ENCODE measurements at places on chromosomes 7 and 10.

DNA sequence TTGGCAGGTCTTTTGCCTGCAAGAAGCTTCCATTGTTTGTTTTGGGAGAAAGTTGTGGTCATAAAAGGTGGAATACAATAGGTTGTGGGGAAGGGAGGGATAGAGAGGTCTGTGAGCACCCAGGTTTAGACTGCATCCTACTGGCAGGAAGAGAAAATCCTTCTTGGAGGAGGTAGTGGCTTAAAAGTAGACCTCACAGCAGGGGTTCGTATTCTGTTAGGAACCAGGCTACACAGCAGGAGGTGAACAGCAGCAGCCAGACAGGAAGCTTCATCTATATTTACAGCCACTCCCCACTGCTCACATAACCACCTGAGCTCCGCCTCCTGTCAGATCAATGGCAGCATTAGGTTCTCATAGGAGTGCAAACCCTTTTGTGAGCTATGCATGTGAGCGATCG, 245.3 kb downstream of the NSUN6 start:
- no peaks in the 10 kb centered on the region for H3K27me3 ChIP-seq
- DNase-seq = no peak
- H3K4me1 ChIP-seq = no peaks in the 10 kb centered on the region
- H3K4me3 ChIP-seq = no peak overlapping the region
- no peak overlapping the region for H3K27ac ChIP-seq
- H3K36me3 ChIP-seq = no peaks in the 10 kb centered on the region

DNA sequence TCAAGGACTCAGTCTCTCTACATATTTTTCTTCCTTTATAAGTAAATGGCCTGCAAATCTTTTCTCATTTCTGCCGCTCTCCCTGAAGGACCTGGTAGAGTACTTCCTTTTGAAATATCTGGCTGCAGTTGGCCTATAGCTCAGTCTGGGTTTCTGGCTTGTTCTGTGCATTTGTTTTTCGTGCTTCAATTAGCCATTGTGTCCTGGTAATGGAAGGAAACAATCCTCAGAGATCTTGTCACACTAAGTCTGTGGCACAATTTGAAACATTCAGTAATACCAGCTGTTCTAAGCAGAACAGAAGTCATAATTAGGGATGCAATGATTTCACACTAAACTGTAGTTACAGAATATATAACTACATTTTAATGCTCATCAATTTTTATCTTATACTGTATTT, 545.0 kb downstream of the NRG3 start:
- no peaks in the 10 kb centered on the region for H3K27me3 ChIP-seq
- H3K4me1 ChIP-seq = no peaks in the 10 kb centered on the region
- no peak overlapping the region for H3K27ac ChIP-seq
- no peak overlapping the region for H3K4me3 ChIP-seq

- H3K4me1 ChIP-seq = no peaks in the 10 kb centered on the region
- no peak for DNase-seq
- H3K27me3 ChIP-seq = no peaks in the 10 kb centered on the region
- H3K36me3 ChIP-seq = no peaks in the 10 kb centered on the region
- H3K27ac ChIP-seq = no peak overlapping the region
Measured at GRCh38 chr7:81482600-81483186, 287.2 kb downstream of the HGF start.

- no peak for DNase-seq
- H3K4me1 ChIP-seq = no peaks in the 10 kb centered on the region
- no peak overlapping the region for H3K27ac ChIP-seq
- H3K4me3 ChIP-seq = no peak overlapping the region
Measured at GRCh38 chr7:132730105-132730504, 153.8 kb upstream of the PLXNA4 start.

- H3K36me3 ChIP-seq = no peaks in the 10 kb centered on the region
- no peak overlapping the region for H3K27ac ChIP-seq
Measured at GRCh38 chr7:129493555-129493954, 8.8 kb upstream of the SMKR1 start.

- H3K4me3 ChIP-seq = peak within 1 kb of the TSS; percentile 30
- H3K27me3 ChIP-seq = no peaks in the 10 kb centered on the region
- no peak within 1 kb of the TSS for H3K27ac ChIP-seq
- no peaks in the 10 kb centered on the region for H3K36me3 ChIP-seq
- no peaks in the 10 kb centered on the region for H3K4me1 ChIP-seq
- peak; percentile 84 for DNase-seq
Measured at GRCh38 chr10:7410862-7411670, at the start of gene SFMBT2. Gene SFMBT2 (minus strand): TSS chr10:7411034. CDS start chr10:7381898, 29,136 bp downstream.

DNA sequence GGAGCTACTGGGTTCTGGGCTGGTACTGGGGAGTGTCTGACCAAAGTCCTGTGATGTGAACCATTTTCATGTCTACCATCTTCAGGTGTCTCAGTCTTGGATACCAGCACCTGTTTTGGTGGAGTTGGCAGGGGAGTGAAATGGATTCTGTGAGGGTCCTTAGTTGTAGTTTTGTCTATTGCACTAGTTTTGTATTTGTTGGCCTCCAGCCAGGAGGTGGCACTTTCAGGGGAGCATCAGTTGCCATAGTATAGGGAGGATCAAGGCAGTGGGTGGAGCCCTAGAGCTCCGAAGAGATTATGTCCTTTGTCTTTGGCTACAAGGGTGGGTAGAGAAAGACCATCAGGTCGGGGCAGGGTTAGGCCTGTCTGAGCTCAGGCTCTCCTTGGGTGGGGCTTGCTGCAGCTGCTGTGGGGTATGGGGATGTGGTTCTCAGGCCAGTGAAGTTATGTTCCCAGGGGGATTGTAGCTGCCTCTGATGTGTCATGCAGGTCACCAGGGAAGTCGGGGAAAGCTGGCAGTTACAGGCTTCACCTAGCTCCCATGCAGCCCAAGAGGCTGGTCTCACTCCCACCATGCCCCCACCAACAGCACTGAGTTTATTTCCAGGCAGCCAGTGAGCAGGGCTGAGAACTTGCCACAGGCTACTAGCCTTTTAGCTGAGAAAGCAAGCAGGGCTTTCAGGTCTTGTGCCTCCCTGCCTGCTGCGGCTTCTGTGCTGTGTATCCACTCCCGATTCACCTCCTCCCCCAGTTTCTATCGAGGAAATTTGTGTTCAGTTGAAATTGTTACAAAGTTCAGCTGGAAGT, 153.1 kb downstream of the ZNF365 start:
- no peak overlapping the region for H3K4me3 ChIP-seq
- H3K4me1 ChIP-seq = no peaks in the 10 kb centered on the region
- H3K36me3 ChIP-seq = no peaks in the 10 kb centered on the region
- H3K27me3 ChIP-seq = no peaks in the 10 kb centered on the region

GRCh38 chr10:58372607-58373441, 12.4 kb upstream of the TFAM start:
- no peak overlapping the region for H3K27ac ChIP-seq
- H3K27me3 ChIP-seq = no peaks in the 10 kb centered on the region

DNA sequence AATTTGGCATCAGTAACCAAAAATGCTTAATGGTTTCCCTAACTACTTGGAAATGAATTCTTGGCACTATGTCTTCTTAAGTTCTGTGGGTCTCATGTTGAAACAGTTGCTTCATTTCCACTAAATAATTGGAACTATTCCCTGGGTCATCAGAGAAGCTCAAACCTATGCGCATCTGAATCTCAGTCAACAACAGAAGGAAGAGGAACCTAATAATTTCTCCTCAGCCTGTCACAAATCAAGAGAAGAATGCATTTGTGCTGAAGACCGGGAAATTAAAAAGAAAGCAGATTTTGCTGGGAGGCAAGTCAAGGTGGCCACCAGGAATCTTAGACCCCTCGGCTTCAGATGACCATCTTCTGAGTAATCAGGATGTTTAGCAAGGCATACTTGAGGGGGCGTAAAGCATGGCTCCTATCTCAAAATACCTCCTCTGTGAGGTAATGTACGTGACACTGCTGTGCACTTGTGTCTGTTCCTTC, 41.4 kb downstream of the TOMM7 start:
- no peak for DNase-seq
- no peaks in the 10 kb centered on the region for H3K27me3 ChIP-seq
- H3K27ac ChIP-seq = no peak overlapping the region
- H3K36me3 ChIP-seq = no peaks in the 10 kb centered on the region
- no peaks in the 10 kb centered on the region for H3K4me1 ChIP-seq
- H3K4me3 ChIP-seq = no peak overlapping the region

- no peaks in the 10 kb centered on the region for H3K4me1 ChIP-seq
- H3K27ac ChIP-seq = no peak overlapping the region
- no peaks in the 10 kb centered on the region for H3K27me3 ChIP-seq
- H3K36me3 ChIP-seq = no peaks in the 10 kb centered on the region
Measured at GRCh38 chr10:71494980-71495381, 98.3 kb downstream of the CDH23 start.

- H3K36me3 ChIP-seq = no peaks in the 10 kb centered on the region
- no peak for DNase-seq
- peak overlapping the region; percentile 0 for H3K27ac ChIP-seq
- H3K27me3 ChIP-seq = no peaks in the 10 kb centered on the region
- no peaks in the 10 kb centered on the region for H3K4me1 ChIP-seq
Measured at GRCh38 chr10:988667-989545, 672 bp downstream of the GTPBP4 start.

Data from aorta (tissue), 5 donors.